D721Med (cell line): ENCODE measurements at places on chromosomes 5 and 9.

GRCh38 chr9:14616188-14616982, 76.8 kb downstream of the ZDHHC21 start:
- DNase-seq: no peak

DNA sequence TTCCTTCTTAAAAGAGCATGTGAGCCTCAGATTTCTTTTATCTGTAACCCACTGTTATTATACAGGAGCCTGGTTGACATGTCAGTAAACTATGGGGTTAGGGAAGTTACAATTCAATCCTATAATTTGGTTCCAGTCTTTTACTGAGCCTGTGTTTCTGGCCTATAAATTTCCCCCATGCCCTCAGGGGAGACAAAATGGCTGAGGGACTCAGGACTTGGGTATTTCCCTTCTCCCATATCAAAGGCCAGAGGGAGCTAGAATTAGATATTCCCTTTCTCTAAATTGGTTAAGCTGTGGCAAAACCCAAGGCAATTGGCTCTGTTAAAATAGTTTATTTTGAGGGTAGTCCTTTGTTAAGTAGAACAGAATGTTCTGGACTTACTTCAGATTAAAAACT, 823.2 kb downstream of the TLE1 start:
- no peak for DNase-seq

DNA sequence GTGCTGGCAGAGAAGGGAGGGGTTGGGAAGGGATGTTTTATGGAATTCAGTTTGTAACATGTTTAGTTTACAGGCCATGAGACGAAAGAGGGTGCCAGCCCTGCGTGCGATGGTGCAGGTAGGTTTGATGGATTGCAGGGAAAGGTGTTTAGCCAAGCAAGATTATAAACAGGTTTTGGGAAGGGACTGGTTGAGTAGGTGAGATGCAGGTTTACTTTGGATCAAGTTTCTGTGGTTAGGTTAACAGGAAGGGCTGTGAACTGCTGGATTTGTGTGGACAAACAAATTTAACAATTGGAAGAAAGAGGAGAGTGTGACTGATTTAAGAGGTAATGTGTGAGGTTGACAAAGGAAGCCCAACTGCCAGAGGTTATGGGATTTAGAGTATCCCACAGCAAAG, 32.6 kb upstream of the GPX3 start:
- no peak for DNase-seq

DNA sequence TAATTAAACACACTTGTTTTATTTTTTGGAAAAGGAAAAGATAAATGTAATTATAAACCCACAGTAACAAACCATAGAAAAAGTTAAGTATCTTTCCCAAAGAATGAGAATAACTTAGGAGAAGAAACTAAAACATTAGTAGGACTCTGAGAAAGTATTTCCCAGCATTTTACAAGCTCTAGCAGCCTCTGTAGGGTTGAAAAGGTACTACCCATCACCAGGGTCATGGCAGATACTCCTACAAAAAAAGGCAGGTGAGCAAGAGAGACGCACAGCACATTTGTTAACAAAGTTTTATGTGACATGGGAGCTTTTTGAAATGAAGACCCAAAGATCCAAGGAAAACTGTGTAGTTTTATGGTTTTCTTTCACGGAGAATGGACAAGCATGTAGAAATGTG, 77.7 kb upstream of the FAM169A start:
- no peak for DNase-seq

- DNase-seq: no peak
These were observed 85.4 kb downstream of the TRIM36 start for GRCh38 chr5:115084246-115084793.
